ENCODE measurements at places on chromosomes 5 and 9.

GRCh38 chr5:111143910-111144309, 51.8 kb downstream of the WDR36 start:
- DNase-seq = peak; percentile 19

GRCh38 chr9:35195683-35196082, 33.9 kb downstream of the UNC13B start:
- DNase-seq = no peak

GRCh38 chr9:126456441-126457174, 130.0 kb downstream of the MVB12B start:
- DNase-seq = no peak

GRCh38 chr5:13108265-13108664, 836.2 kb downstream of the DNAH5 start:
- no peak for DNase-seq

DNA sequence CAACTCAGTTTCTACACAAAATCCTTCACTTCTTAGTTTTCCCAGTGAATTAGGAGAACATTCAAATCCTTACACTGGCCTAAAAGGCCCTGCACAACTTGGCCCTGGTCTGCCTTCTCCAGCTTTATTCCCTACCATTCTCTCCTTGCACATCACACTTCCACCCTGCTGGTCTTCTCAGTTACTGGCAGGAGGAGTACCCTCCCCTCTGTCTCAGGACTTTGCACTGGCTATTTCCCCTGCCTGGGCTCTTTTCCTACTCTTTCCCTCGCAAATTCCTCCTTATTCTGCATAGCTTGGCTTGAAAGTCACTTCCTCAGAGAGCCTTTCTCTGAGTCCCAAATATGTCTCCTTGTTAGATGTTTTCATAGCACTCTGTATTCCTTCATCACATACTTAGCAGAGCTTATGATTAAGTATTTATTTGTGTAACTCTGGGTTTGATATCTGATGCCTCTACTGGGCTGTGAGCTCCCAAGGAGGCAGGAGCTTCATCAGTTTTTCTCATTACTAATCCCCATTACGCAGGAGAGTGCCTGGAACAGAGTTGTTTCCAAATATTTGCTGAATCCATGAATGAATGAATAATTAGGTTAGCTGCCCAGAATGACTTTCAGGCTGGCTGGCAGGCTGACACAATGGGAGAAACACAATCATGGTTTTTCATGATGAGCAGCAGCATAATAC, 159.8 kb upstream of the KLF9 start:
- DNase-seq = no peak

DNA sequence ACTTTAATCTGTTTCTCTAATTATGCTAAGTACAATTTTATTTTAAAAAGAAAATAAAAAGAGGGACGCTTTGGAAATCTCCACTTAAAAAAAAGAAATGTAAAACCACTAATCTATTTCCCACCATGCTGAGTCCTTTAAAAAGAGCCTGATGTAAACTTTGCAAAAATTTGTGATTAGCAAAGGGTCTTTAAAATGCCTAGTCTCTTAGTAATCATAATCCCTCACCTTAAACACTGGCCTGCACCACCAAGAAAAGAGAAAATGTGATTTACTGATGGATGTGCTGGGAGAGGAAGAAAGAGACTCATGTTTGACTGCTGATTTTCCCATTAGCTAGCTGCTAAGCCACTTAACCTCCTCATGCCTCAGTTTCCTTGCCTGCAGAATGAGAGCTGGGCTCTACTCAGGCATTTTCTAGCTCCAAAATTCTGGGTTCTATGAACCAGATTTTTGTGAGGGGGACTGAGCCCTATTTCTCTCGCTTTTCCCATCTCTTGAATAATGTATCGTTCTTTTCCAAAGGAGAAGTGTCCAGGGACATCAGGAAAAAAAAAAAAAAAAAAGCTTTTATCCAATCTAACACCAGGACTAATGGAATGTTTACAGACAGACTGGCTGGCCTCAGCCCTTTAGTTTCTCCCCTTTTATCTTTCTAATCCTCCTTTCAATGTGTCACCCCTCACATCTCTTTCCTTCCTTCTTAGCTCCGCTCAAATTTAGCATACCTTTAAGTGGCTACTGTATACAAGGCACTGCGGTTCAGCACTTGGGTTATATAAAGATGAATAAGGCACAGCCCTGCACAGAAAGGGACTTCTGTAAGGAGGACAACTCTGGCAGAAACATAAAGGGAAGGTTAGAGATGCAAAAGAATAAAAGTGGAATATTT, 312.4 kb downstream of the ARL15 start:
- DNase-seq = no peak

DNA sequence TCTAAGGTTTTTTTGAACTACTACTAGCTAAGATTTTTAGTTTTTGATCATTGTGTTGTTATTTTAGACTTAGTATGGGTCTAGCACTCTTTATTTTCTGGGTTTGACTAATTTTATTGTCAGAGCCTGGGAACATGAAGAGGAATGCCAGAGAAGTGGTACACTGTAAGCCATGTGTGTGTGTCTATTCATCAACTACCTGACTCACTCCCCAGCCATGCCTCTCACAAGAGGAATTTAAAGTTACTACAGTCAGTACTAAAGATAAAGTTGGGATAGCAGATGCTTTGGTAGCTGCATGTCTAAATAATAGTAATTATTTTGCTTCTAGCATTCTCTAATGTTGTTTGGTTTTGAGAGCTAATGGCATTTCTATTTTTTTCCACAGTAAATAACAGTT, 264.8 kb downstream of the CSNK1G3 start:
- DNase-seq = no peak

GRCh38 chr9:100346836-100347235, 5.9 kb downstream of the TEX10 start:
- no peak for DNase-seq

GRCh38 chr5:129112295-129112694, 17.7 kb downstream of the ISOC1 start:
- no peak for DNase-seq

DNA sequence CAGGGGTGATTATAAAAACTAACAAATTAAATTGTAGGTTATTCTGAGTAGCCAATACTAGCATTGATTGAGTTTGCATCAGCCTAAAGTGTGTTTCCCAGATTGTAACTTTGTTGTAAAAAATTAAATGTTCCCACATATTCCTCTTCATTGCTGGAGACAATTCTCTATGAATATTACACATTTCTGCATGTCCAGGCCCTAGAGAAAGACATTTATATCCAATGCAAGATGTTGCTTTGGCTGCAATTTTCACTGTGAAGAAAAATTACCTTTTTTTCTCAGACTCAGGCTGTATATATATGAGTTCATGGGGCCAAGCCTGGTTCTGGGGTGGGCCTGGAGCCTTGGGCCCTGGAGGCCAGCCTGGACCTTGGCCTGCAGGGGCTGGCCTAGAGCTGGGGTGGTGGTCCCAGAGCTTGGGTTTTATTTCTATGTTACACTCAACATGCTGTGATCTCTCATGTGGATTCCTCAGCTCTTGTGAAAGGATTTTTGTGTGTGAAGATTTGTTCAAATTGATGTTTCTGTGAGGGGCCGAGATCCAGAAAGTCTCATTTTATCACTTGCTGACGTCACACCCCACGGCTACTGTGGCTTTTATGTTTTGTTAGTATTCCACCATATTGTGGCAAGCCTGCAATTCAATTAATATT, 232.5 kb downstream of the SPATA31A1 start:
- DNase-seq = no peak

DNA sequence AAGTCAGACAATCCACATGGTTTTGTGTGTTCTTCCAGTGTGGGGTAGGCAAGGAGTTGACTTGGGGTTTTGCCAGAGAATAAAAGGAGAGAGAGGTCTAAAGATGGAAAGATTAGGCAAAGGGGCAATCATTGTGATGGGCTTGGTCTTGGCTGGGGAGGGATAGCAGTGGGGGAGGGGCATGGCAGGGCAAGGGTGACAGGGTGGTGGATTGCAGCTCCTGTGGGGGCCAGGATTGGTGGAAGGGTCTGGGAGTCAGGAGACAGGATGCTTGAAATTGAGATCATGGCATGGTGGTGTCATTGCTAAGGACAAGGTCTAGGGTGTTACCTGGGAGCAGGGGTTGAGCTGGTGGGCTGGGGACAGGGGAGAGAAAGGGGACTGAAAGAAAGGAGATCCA, 57.6 kb downstream of the ZNF618 start:
- DNase-seq = no peak

GRCh38 chr5:53257806-53258373, 148.3 kb upstream of the MOCS2 start:
- no peak for DNase-seq

DNA sequence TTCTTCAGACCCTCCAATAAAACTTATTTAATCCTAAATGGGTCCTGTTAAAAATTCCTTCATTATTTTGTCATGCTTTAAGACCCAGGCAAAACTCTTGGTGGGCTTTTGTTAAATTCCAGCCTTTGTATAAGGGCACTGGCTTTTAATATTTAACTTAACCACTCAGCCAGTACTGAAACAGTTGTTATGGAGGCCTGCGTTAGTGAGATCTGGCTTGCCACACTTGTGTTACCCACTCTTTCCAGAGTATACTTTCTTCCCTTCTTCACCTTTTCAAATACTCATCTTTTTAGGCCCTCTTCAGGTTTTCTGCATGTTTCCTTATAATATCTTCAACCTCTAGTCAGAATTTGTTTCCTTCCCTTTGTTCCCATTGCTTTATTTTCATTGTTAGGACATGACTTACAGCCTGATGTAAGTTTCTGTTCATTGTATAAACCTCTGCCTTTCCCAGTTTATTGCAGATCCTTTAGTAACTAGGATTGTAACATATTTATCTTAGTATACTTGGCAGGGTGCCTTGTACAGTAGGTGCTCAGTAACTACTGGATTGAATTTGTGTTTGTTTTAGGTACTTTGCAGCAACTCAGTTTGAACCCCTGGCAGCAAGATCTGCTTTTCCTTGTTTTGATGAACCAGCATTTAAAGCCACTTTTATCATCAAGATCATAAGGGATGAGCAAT, 48.8 kb downstream of the LNPEP start:
- no peak for DNase-seq

GRCh38 chr5:173477345-173478040, 139.0 kb downstream of the BOD1 start:
- DNase-seq = no peak

DNA sequence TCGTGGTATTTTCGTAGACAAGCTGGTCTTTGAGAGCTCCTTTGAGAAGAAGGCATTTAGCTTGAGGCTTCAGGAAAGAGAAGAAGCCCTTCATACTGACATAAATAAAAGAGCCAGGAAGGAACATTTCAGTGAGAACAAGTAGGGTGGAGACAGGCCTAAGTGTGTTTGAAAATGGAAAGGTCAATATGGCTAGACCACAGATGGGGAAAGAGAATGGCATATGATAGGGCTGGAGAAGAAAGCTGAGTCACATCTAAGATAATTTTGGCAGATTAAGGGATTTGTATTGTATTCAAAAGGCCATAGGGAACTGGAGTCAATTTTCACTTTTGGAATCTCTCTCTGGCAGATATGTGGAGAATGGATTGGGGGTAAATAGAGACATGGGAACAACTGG, 374.9 kb downstream of the TMEM38B start:
- DNase-seq = no peak

- DNase-seq = no peak
These were observed 765.3 kb upstream of the GRAMD2B start for GRCh38 chr5:125657936-125658335.

DNA sequence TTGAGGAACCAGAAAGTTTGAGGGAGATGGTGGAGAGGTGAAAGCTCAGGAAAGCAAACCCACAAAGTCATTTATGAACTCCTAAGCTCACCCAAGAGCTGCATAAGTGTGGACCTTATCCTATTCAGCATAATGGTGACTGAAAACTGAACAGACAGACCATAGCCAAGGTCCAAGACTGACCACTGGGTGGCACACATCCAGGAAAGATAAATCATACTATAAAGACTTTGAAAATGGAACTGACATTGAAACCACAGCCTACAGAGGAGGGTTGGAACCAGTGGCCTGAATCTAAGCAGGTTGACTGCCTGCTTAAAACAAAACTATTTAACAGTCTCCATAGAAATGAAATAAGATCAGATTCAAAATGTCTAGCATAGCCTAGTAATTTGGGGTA, 121.0 kb upstream of the RGS7BP start:
- peak; percentile 4 for DNase-seq

DNA sequence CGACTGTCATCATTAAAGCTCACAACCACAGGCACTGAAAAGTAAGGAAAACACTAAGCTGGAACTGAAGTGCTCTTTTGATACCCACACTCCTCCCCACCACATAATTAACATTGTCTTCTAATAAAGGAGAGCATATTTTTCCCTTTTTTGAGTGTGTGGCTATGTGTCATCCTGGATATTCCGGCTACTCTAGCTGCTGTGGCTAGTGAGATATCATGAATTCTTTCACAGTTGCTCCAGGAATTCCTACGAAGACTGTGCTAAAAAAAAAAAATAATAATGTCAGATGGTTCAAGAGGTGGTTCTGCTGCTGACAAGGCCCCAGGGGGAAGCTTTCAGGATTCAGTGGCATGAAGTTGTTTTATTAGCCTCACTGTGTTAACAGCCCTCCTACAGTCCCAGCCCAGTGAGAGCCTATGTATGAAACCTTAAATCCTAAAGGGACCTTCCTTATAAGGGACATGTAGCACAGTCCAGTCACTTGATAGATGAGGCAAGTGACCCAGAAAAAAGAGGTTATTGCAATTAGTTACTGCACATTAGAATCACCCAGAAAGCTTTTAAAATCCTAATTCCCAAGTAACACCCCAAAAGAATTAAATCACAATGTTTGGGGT, 46.6 kb downstream of the TMEM252 start:
- no peak for DNase-seq

- no peak for DNase-seq
These were observed 194.4 kb upstream of the PTGER4 start for GRCh38 chr5:40485021-40485998.

DNA sequence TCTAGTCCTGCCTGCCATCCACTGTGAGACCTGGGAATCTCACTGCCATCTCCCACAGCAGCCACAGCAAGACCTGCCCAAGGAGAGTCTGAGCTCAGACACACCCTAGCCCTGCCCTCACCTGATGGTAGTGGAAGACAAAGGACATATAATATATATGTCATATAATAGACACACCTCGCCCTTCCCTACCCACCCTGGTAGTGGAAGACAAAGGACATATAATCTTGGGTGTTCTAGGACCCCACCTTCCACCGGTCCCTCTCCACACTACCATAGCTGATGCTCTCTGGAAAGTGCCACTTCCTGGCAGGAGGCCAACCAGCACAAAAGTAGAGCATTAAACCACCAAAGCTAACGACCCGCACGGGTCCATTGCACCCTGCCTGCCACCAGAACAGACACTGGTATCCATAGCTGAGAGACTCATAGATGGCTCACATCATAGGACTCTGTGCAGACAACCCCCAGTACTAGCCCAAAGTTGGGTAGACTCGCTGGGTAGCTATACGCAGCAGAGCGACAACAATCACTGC, 545.6 kb downstream of the CAAP1 start:
- DNase-seq = no peak

DNA sequence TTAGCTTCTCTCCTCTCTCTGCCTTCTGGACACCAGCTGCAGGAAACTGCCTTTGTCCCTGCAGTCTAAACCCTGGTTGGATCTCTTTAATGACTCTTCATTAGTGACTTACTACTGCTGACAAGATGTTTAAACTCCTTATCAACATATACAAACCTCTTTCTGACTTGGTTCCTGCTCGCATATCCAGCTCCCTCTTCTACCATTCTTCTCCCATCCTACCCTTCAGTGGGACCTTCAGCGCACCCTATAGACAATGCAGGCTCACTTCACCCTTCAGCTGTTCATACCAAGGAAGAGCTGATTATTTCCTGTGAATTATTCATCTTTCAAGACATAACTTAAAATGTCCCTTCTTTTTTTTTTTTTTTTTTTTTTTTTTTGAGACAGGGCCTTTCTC, 436.5 kb downstream of the KIAA0825 start:
- peak; percentile 6 for DNase-seq

Measured in HTR-8/SVneo (cell line).